ENCODE measurements at places on chromosomes 2 and 18.

- H3K4me1 ChIP-seq, result peaks cover 11% of the 10 kb centered on the region
- no peaks in the 10 kb centered on the region for H3K27me3 ChIP-seq
- no peak for DNase-seq
- no peaks in the 10 kb centered on the region for H3K36me3 ChIP-seq
- no peak overlapping the region for H3K27ac ChIP-seq
- H3K4me3 ChIP-seq, result no peak overlapping the region
These were observed 123.1 kb downstream of the LPIN1 start for GRCh38 chr2:11869391-11869991.

GRCh38 chr2:28463211-28463816 is 32.5 kb upstream of the PLB1 start:
- DNase-seq, result no peak
- no peaks in the 10 kb centered on the region for H3K27me3 ChIP-seq
- H3K27ac ChIP-seq, result no peak overlapping the region
- H3K4me1 ChIP-seq, result peaks cover 6% of the 10 kb centered on the region

- H3K4me3 ChIP-seq, result no peak overlapping the region
- H3K36me3 ChIP-seq, result no peaks in the 10 kb centered on the region
- H3K27me3 ChIP-seq, result no peaks in the 10 kb centered on the region
- DNase-seq, result no peak
These were observed 23.9 kb upstream of the HS6ST1 start for GRCh38 chr2:128342550-128342949.

DNA sequence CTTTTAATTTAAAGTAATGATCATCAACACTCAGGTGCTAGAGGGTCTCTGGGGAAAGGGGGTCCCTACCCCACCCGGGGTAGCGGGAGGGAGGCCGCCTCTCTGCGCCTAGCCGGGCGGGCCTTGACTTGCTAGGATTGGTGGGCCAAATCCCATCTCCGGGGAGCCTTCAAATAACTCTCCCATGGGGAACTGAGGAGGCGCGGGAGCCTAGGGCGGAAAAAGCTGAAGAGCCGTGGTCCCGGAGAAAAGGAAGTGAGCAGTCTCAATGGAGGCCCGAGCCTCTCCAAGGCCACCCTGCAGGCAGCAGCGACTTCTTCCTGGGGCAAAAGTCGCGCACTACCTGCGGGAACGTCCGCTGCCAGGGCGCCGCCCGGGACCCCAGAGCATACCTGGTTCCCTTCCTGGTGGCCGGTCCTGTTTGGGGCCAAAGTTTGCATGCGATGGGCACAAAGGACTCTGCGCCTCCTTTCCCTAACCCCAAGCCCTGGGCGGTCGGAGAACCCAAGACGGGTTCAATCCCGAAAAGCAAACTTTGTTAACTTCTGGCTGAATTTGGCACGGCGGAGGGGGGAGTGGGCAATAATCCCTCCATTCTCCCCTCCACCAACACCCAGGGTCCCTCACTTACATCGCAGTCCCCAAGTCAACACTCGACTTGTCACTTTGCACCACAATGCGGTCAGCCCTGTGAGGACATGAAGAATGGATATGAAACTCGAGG is 13.6 kb downstream of the EN1 start:
- H3K36me3 ChIP-seq, result no peaks in the 10 kb centered on the region
- peaks cover 100% of the 10 kb centered on the region for H3K27me3 ChIP-seq
- peaks cover 9% of the 10 kb centered on the region for H3K4me1 ChIP-seq
- DNase-seq, result no peak
- H3K4me3 ChIP-seq, result no peak overlapping the region
- H3K27ac ChIP-seq, result no peak overlapping the region

DNA sequence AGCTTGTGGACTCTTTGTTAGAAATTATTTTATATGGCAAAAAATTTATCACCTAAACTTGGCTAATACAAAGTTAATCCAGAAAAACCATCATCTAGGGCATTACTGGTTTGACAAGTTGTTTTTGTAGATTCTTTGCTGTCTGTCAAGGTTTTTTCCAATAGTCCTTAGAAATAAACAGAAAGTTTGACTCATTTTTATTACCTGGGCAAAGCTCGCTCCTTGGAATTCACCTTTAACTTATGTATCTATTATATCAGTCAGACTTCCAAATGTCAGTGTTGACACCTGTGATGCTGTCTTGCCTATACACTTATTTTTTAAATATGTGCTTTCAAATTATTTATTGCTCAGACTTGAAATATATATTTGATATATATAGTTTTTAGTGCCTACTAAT is 21.7 kb downstream of the LAMA3 start:
- H3K27me3 ChIP-seq, result no peaks in the 10 kb centered on the region
- no peak overlapping the region for H3K27ac ChIP-seq
- H3K36me3 ChIP-seq, result no peaks in the 10 kb centered on the region
- no peak overlapping the region for H3K4me3 ChIP-seq
- H3K4me1 ChIP-seq, result no peaks in the 10 kb centered on the region

- H3K36me3 ChIP-seq, result no peaks in the 10 kb centered on the region
- no peak overlapping the region for H3K4me3 ChIP-seq
These were observed 327.6 kb downstream of the DCC start for GRCh38 chr18:52667463-52668065.

- H3K4me1 ChIP-seq, result peaks cover 23% of the 10 kb centered on the region
- no peaks in the 10 kb centered on the region for H3K27me3 ChIP-seq
- no peak for DNase-seq
- H3K27ac ChIP-seq, result no peak overlapping the region
These were observed 150.6 kb downstream of the EXOC6B start for GRCh38 chr2:72674982-72675915.

DNA sequence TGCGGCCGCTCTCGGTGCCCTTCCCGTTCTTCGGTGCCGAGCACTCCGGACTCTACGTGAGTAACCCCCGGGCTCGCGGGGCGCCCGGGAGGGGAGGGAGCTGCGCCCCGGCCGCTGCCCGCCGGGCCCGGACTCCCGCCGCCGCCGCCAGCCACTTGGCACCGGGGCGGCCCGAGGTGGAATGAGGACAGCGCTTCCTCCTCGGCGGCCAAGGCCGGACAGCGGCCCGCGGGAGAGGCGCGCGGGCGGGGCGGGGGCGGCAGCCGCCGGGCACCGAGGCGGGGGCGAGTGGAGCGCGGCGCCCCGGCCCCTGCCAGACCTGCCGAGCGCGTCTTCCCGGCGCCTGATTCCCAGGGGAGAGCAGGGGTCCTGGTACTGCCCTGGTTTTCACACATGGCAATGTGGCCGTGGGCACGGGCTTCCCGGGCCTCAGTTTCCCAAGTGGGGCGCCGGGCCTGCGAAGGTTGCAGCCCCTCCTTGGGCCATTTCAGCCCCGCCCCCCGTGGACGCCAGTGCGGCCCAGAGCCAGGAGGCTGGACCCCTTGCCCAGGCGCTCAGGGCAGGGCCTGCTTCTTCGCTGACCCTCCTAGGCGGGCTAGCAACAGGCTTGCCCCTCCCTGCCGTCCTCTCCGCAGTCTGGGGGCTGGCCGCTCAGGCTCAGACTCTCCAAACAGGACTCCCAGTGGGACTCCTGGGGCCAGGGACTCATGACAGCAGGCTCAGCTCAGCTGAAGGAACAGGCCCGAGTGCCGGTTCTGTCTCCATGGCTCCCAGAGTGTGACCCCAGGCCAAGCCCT is 775 bp downstream of the SNED1 start:
- no peak overlapping the region for H3K27ac ChIP-seq
- H3K36me3 ChIP-seq, result no peaks in the 10 kb centered on the region

- H3K27ac ChIP-seq, result no peak overlapping the region
- no peaks in the 10 kb centered on the region for H3K36me3 ChIP-seq
- peaks cover 12% of the 10 kb centered on the region for H3K4me1 ChIP-seq
- H3K27me3 ChIP-seq, result no peaks in the 10 kb centered on the region
These were observed 150.3 kb upstream of the PXDN start for GRCh38 chr2:1894578-1894977.

GRCh38 chr2:169493360-169493759 is 14.1 kb downstream of the BBS5 start:
- DNase-seq, result no peak
- no peak overlapping the region for H3K4me3 ChIP-seq
- H3K27me3 ChIP-seq, result no peaks in the 10 kb centered on the region
- peaks cover 3% of the 10 kb centered on the region for H3K36me3 ChIP-seq
- H3K4me1 ChIP-seq, result no peaks in the 10 kb centered on the region

DNA sequence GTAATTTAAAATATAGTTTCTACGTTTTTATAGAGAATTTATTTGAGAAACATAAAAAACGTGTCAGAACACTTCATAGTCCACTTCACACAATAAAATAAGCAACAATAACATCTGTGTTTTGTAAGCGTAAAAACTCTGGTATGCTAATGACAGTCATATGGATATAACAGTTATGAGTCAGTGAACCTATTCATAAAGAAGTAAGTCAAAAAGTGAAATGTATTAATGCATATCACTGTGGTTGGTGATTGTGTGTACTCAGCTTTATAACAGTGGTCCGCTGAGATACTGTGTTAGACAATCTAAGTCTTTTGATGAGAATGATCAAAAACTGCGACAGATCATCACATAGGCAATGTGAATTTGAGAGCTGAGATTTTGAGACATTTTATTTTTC is 153.2 kb downstream of the WDR7 start:
- H3K36me3 ChIP-seq, result no peaks in the 10 kb centered on the region
- no peaks in the 10 kb centered on the region for H3K27me3 ChIP-seq
- no peak overlapping the region for H3K27ac ChIP-seq
- no peak for DNase-seq

DNA sequence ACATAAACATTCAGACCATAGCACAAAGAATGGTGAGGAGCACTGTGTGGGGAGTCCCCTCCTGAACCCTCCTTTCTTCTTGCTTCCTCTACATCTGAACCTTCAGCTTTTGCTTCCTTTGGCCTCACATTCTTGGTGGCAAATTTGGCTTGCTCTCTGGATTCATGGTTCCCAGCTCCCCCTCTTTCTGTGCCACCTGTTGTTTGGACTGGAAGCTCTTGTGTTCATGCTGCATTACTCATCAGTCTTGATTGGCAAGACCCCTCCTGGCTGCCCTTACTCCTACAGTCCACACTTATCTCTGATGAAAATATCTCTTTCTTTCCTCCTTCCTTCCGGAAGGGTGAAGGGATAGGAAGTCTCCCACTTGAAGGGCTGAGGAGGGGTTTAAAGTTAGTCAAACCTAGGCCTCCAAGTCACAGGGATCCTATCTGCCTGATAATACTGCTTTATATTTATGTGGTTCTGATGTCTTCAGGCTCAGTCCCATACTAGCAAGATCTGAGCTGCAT is 70.0 kb downstream of the MYO3B start:
- H3K36me3 ChIP-seq, result no peaks in the 10 kb centered on the region
- no peaks in the 10 kb centered on the region for H3K4me1 ChIP-seq

DNA sequence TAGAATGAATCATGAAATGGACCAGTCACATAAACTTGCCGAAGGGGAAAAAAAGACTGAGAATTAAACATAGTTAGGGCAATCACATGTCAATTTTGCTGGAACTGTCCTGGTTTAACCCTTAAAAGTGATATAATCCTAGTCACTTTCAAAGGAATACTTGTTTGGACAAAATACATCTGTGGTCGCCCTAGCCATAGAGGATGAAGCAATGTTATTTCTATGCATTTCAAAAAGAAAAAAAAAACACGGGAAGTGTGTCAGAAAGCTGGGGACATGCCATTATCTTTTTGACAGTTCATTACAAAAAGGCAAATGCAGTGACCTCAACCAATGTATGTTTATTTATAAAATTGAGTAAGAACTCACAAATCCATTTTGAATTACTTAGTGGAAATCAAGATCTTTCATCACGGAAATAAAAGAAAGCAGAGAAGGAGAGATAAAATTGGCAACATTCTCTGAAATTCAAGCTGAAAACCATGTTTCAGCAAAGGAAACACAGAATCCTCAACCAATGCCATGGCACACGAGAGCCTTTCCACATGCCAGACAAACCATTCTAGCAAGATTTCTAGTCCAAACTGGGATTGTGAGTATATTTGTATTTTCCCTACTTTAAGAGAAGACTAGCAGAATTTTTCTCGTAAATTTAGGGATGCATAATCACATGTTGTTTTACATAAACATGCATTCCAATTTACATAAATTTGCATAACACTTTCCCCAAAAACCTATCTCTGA is 854.3 kb upstream of the ACVR2A start:
- peak; percentile 85 for DNase-seq
- H3K27me3 ChIP-seq, result peaks cover 3% of the 10 kb centered on the region
- H3K36me3 ChIP-seq, result no peaks in the 10 kb centered on the region
- H3K4me3 ChIP-seq, result no peak overlapping the region
- H3K4me1 ChIP-seq, result no peaks in the 10 kb centered on the region

GRCh38 chr2:219000569-219000960 is 7.3 kb upstream of the CRYBA2 start:
- no peaks in the 10 kb centered on the region for H3K36me3 ChIP-seq

DNA sequence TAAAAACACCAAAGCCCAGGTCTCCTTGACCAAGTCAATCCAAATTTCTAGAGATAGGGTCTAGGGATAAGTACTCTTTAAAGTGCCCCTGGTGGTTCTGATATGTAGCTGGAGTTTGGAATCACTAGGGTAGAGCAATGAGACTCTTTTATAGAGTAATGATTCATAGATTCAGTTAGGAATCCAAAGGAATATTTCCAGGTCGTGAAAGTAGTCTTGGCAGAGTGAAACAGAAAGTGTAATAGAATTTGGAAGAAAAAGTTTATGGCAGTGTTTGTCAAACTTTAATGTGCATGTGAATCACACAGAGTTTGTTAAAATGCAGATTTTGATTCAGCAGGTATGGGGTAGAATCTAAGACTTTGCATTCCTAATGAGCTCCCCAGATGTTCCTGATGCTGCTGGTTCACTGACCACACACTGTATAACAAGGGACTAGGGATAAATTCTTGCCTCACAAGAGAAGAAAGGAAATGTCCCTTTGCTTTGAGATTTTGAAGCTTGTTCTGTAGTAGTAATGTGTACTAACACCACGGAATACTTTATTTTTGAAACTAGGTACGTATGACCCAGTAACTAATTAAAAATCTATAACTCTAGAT is 1.8 kb downstream of the UPP2 start:
- no peak for DNase-seq
- no peaks in the 10 kb centered on the region for H3K4me1 ChIP-seq
- no peak overlapping the region for H3K4me3 ChIP-seq
- H3K27me3 ChIP-seq, result no peaks in the 10 kb centered on the region
- no peaks in the 10 kb centered on the region for H3K36me3 ChIP-seq

- H3K27ac ChIP-seq, result no peak overlapping the region
- DNase-seq, result no peak
- peaks cover 5% of the 10 kb centered on the region for H3K4me1 ChIP-seq
- H3K4me3 ChIP-seq, result no peak overlapping the region
- H3K27me3 ChIP-seq, result no peaks in the 10 kb centered on the region
- no peaks in the 10 kb centered on the region for H3K36me3 ChIP-seq
These were observed 61.1 kb upstream of the ACYP2 start for GRCh38 chr2:54054271-54054670.

- H3K27me3 ChIP-seq, result no peaks in the 10 kb centered on the region
- no peak for DNase-seq
- H3K36me3 ChIP-seq, result no peaks in the 10 kb centered on the region
These were observed 101.1 kb downstream of the RNF144A start for GRCh38 chr2:7018282-7018701.

Data from cardiac muscle cell (in vitro differentiated cells and primary cell).